ENCODE measurements at places on chromosomes 16 and 17.
A peak's percentile ranks its signal among the peaks of the same experiment; 100 is the strongest.

GRCh38 chr16:54936979-54937670 is 6.5 kb downstream of the IRX5 start:
- DNase-seq = peak; percentile 65

DNA sequence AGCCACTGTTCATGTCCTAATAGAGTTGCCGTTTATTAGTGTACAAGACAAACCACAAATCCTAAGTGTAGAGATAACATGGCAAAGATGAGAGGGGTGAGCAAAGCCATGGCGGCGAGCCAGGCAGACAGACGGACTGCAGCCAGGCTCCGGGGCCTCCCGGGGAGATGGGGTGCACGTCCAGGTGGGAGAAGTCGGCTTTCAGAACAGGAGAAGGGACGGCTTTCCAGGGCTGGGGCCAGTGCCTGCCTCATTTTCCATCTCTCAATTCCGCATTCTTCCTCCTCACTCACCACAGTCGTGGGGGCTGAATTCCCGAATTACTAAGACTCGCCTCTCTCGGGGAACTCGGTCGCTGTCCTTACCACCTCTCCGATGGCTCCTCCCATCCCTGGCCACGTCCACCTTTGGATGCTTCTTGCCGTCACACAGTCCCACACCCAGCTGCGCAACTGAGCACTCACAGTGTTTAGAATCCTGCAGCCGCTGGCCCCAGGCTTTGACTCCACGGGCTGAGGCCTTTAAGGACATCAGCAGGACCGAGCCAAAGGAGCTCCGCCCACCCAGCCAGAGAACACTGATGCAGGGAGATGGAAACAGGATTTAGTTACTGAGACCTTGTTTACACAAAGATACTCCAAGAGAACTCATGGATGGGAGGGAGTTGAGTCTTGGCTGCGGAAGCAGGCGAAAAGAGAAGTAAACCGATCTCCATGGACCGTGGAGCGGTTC is 59.7 kb downstream of the RNF112 start:
- peak; percentile 79 for DNase-seq

GRCh38 chr16:72657791-72658190 is 390.1 kb downstream of the ZFHX3 start:
- no peak for DNase-seq

GRCh38 chr16:17768257-17768656 is 297.5 kb upstream of the XYLT1 start:
- DNase-seq = no peak

DNA sequence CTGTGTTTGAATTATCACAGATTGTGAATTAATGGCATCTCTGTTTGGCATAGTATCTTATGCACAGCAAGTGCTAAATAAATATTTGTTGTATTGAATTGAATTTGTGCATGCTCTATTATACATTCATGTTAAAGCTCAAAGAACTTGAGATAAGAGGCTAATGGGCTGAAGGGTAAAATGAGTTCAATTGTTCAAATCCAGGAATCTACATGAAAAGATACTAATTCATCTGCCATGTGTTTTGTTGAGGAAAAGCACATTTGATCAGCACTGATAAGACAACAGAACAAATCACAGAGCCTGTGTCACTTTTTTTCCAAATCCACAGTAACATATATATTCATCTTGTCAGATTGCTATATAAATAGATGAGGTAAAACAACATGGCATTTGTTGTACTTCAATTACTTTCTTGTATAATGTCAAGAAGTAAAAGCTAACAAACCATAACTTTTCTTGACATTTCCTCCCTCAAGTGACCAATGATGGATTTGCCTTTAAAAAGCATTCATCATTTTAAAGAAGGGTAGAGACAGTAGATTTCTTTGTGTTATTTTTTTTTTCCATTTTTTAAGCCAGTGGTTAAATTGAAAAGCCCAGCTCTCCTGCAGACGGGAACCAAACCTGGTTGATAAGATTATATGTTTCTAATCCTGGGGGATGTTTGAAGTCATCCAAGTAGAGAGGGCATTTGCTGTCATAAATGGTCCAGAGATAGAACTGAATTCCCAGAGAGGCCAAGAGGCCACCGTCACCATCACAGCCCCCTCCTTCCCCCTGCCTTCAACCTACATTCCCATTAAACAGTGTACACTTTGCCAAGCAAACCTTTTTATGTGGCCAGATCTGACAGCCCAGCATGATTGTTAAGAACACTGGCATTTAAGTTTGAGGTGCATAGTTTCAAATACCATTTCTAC is 123.0 kb downstream of the CHD9NB start:
- DNase-seq = no peak

- no peak for DNase-seq
Measured at GRCh38 chr17:41254861-41255260, 323 bp upstream of the KRTAP9-9 start.

DNA sequence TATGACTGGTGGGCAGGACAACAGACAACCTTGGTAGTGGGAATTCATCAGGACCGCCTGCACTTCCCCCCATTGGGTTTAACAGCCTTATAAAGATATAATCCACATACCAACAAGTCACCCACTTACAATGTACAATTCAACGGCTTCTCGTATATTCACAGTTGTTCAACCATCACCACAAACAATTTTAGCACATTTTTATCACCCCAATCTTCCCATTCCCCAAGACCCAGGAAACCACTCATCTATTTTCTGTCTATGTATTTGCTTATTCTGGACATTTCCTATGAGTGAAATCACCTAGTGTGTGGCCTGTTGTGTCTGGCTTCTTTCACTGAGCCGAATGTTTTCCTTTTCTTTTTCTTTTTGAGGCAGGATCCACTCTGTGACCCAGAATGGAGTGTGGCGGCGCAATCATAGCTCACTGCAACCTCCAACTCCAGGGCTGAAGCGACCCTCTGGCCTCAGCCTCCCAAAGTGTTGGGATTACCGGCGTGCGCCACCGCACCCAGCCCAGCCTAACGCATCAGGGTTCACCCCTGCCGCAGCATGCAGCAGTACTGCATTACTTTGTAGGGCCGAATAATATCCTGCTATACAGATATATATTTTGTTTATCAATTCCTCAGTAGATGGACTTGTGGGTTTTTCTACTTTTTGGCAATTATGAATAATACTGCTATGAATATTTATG is 10.9 kb downstream of the ANKS3 start:
- DNase-seq = no peak

GRCh38 chr16:69283851-69284250 is 27.3 kb upstream of the VPS4A start:
- DNase-seq = no peak

DNA sequence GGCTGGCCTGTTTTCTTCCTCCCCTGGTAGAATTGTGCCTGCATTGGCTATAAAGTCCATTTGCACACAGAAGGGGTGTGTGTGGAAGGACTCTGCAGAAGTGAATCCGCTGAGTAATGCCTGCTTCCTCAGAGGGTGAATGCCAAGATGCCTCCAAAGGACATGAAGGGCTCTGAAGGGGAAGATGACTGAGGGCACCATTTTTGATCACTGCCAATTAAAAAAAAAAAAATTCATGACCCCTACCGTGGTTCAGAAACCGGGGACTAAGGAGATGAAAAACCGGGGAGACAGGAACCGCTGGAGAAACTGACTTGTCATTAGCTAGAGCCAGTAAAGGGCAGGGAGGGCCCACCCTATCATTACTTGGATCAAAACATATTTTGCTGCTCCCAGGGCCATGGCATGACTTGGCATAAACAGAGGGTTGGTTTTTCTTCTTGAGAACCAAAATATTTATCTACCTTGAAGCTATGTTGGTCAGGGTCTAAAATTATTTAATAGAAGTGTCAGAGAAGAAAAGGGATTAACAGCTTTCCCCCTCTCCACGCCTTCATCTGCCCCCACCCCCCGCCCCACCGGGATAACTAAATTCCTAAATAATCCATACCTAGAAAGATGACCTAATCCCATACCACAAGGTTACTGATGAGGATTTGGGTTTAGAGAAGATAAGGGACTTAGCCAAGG is 3.6 kb upstream of the USP7 start:
- no peak for DNase-seq

GRCh38 chr17:49632201-49632600 is 45.7 kb downstream of the SPOP start:
- no peak for DNase-seq

DNA sequence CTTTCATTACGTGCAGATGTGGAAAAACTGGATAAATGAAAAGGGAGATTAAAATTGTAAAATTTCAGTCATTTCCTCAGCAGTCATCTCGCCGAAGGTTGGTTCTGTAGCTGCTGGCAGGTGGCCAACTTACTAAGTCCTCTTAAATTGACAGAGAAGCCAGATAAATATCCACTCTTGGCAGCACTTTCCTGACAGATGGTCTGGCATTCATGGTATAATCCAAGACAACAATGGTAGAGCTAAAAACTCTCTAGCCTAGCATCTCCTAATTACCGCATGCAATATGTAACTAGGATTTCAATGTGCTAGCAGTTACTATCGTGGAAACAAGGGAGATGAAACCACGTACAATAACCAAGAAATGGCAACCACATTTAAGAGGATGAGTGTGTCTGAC is 306.3 kb downstream of the CNTNAP4 start:
- peak; percentile 44 for DNase-seq

DNA sequence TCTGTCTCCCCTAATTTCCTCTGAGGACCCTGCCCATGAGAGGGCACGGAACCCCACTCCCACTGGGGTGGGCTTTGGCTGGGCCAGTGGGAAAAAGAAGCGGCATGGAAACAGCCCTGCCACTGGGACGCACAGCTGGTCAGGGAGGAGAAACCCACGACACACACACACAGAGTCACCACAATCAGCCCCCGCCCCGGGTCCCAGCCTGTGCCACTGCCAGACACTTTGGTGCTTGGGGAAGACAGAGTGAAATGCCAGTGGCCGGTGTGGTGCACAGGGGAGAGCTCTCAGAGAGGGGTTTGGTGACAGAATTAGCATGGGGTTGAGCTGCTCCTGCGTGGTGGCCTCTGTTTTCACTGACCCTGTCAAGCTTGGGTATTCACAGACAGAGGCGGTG is 30.7 kb upstream of the RNPS1 start:
- DNase-seq = no peak

DNA sequence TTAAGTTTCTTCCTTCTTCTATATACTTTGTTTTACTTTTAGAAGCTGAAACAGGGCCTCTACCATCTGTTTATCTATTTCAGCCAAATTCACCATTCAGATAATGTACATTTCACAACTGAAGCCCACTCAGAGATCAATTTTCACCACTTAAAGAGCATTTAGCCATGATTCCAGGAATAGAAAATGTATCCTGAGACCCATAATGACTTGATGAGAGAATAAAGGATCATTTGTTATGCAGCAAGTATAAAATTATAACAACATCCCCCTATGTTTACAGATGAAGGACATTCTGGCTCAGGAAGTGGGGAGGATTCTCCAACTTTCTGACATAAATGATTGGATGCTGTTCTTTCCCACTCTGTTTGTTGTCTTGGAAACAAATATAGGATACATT is 962.1 kb upstream of the EEF2KMT start:
- no peak for DNase-seq

DNA sequence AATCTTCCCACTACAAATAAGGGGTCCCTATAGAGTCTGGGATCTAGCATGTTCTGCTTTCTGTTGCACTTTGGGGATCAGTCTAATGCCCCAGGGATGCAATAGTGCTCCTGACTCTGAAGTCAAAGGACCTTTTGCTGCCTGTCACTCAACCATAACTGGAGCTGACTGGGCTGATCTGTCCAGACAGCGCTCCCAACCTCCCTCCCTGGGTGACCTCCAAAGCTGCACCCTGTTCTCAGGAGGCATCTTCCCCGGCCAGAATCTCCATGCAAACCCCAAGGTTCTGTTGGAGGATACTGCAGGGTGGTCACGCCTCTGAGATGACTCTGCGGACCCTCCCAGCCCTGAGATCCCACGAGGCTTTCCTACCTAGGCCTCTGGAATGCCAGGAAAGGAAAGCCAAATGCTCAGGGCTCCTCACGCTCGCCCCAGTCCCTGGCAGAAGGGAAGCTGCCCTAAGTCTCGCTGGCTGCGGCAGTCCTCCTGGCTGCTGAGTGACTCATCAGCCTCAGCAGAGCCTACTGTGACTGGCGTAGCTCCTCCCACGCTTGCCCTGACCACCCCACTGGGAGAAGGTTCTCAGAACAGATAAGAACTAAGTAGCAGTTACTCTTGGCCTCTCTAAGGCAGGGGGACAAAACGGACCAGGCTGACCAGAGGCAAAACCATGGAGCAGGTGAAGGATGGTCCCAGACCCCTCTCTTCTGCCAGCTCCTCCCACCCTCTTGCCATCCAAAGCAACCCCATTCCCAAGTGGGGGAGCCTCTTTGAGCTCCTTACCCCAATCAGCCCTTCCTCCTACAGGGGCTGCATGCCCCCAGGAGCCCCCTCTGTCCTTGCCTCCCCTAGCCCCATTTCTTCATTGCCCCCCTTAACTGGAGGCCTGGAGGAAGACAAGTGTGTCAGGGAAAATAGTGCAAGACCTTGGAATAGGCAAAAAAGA is 124.1 kb upstream of the TNRC6C start:
- no peak for DNase-seq

DNA sequence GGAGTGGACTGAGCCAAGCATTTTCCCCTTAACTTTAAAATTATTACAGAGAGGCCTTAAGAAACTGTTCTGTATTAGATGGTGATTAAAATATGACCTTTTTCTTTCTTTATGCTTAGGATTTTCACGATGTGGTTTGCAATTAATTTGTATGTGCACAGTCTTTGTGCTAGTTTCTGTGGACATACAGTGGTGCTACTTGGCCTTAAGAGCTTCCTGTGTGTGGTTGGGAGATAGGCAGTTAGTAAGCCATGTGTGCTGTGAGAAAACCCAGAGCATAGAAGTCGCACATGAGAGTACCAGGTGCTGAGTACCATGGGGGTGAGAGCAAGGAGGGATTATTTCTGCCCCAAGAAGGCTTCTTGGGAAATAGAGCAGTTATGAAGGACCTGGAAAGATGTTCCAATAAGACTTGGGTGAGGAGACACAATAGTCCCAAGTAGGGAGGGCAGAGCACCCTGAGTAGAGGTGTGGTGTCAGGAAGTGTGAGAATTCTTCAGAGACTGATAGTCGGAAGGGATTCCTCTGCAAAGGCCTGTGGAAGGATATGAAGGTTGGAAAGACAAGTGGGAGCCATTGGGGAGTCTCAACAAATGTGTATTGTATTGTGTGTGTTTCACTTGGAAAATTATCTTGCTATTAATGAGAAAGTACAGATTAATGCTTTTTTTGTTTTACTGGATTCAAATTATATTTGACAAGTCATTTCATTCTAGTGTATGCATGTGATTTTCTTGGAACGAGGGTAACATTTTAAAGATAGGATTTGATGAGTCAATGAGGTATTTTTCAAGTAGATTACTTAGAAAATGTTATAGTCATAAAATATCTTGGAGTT is 239.9 kb downstream of the PRKCA start:
- no peak for DNase-seq

DNA sequence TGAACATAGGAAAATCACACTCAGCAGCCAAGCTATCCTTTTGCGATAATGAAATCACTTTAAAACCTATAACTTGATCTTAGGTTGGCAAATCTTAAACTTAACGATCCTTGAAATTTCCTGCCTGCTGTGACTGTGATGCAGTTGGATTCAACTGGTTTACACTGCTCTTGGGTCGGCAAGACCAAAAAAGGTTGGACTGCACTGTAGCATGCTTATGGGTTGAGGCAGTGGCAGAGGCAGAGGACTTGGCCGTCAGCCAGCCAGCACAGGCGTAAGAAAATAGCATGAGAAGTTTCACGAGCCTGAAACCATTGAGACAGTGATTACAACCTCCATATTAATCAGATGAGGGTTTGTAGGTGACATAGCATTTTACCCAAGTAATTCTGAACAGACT is 21.4 kb downstream of the WSB1 start:
- DNase-seq = peak; percentile 67

GRCh38 chr16:1156055-1156982 is 3.4 kb downstream of the CACNA1H start:
- no peak for DNase-seq

- no peak for DNase-seq
Measured at GRCh38 chr17:56876766-56877179, 37.1 kb downstream of the TRIM25 start.

Measured in left hindlimb (tissue), 1 donor.